ENCODE measurements at places on chromosomes 16 and 17.
A peak's percentile ranks its signal among the peaks of the same experiment; 100 is the strongest.

DNA sequence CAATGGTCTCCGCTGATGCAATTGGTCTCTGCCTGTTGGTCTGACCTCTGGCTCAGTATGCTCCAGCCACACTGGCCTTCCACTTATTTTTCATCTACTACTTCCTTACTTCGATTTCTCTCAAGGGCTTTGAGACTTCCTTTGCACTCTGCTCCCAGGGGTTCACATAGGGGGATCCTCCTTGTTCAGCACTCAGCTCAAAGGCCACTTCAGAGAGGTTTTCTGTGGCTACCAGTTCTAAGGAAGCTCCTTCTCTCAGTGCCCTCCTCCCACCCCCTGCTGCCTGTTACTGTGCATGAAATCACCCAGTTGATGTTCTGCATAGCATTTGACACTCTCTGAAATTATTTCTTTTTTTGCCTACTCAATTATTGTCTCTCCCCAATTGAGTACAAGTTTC lies 476.4 kb downstream of the HS3ST3B1 start:
- DNase-seq: no peak

GRCh38 chr16:86502856-86503748 lies 7.2 kb upstream of the FOXF1 start:
- no peak for DNase-seq

DNA sequence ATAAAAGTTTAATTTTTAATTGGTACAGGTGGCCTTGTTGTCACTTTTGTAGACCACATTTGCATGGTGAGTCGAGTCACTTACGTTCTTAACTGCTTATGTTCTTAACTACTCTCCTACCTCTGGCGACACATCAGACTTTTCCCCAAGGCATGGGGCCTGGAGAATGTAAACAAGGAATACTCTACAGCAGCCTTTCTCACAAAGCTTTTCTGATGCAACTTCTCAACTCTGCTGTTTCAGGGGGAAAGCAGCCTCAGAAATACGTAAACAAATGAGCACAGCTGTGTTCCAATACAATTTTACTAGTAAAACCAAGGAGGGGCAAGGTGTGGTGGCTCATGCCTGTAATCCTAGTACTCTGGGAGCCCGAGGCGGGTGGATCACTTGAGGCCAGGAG lies 6.9 kb downstream of the KARS1 start:
- no peak for DNase-seq

DNA sequence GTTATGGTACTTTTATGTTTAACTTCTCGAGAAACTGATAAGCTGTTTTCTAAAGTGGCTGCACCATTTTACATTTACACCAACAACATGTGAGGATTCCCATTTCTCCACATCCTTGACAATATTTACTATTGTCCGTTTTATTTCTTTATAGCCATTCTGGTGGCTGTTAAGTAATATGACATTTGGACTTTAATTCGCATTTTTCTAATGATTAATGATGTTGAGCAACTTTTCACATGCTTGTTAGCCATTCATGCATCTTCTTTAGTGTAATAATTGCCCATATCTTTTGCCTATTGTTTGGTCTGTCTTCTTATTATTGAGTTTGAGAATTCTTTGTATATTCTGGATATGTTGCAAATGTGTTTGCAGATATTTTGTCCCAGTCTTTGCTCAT lies 114.2 kb downstream of the DNAH9 start:
- no peak for DNase-seq

DNA sequence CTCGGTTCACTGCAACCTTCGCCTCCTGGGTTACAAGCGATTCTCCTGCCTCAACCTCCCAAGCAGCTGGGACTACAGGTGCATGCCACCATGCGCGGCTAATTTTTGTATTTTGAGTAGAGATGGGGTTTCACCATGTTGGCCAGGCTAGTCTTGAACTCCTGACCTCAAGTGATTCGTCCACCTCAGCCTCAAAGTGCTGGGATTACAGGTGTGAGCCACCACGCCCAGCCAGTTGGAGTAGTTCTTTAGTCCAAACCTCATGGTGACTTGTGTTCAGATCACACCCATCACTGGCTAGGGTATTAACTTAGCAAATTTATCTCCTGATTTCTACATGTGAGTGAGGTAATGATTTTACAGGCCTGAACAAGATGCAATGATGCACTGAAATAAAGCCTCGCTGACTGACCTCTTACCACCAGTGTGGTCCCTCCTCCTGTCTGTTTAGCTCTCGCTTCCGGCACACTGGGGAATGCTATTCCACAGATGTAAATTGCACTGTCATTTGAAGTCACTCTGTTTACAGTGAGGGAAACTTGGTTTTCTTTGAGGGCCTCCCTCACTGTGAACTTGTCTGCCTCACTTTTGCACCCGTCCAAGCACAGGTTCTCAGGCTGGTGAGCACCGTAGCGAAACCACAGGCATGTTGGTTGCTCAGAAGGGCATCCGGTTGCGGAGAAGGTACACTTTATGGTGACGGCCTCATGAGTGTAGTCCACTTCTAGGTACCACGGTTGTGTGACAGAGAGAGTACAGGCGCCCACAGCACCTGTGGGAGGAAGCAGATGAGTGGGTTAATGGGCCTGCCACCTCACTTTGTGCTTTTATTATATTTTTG lies 5.5 kb downstream of the IGSF6 start:
- DNase-seq: peak; percentile 90

DNA sequence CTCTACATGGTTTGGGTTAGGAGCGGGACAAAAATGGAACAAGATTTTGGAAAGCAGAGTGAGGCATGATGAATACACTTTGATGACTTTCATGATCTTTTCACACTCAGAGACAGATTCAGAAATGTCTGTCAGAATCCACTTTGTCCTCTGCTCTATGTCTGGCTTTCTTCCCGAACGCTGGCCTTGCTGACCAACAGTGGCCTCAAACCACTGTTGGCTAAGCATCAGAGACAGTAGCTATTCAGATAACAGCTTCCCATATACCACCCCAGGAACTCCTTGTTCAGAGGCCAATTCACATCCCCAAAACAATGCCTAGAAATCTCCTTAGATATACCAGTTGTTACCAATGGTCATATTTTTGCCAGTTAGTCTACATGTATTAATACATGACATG lies 40.9 kb downstream of the FBXL20 start:
- DNase-seq: no peak

- no peak for DNase-seq
Observed at GRCh38 chr17:48540213-48540612, 4.7 kb downstream of the HOXB2 start.

GRCh38 chr17:42049834-42050392 lies 488 bp downstream of the C17orf113 start:
- DNase-seq: no peak

GRCh38 chr17:8120520-8121406 lies 2.4 kb upstream of the ALOXE3 start:
- peak; percentile 90 for DNase-seq

DNA sequence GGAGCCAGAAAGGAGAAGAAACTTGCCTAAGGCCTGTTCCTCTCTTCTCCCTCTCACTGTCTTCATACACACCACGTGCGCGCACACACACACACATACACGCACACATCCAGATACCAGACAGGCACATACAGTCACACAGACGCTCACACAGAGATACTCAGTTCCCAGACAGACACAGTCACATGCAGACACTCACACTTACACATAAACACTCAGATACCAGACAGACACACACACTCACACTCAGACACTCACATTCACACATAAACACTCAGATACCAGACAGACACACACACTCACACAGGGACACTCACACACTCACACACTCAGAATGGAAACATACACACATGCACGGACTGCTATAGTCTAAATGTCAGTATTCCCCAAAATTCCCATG lies 24.1 kb upstream of the MMP2 start:
- no peak for DNase-seq

DNA sequence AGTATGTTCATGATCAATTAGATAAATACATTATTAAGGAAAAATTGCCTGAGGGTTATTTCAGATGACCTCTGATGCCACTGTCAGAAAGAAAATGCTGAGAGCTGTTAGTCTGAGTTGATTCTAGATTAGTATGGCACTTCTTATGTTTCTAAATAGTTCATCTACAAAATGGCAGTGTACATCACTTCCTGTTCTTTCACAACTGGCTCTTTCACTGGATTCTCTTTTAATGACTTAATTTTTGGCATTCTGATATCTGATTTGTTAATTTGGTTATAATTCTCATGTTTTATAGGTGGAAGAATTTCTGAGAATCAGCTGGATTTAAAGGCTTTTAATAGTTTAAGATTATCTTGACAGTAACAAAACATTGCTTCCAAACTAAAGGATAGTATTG lies 3.3 kb downstream of the TAOK1 start:
- DNase-seq: no peak

DNA sequence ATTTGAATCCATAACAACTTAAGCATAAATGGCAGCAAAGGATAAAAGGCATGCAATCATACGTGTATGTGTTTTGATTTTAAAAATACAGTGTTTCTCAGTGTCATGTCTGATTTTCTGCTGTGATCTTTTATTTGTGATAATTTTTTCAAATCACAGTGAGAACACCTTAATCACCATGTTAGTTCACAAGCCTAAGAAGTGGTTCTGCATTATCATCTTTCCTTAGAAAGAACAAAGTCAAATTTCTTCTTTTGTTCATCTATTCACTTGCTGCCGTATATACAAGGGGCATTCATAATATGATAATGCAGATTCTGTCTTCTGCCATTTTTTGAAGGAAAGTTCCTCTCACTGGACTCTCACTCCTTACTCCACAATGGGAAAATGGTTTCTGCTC lies 33.3 kb upstream of the ABCA9 start:
- no peak for DNase-seq

- DNase-seq: no peak
Observed at GRCh38 chr16:24611310-24611709, 71.9 kb downstream of the RBBP6 start.

DNA sequence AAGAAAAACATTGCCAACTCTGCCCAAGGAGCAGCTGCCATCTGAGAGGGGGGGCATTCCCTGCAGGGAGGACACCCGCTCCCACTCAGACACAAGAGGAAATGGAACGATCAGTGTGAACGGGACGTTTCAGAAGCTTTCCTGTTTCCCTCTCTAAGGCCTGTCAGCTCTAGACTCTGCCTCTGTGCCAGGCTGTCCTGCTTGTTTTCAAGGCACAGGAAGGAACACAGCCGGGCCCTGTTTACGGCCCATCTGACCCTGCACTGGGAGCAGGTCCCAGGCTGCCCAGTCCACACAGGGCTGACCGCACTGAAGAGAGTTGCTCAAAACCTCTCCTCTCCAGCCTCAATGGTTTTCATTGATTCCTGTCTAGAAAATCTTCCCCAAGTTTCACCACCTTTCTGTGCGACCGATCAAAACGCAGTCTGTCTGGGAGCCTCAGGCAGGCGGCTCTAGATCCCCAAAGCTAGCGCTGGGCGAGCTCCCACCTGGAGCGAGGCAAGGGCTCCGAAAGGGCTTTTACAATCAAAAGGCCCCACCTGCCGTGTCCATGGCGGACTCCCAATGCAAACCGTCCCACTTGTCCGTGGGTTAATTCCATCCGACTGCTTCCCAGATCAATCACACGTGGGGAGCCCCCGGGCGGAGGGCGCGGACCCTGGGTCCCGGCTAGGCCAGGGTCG lies 1.5 kb downstream of the PIEZO1 start:
- no peak for DNase-seq

GRCh38 chr16:4604401-4604800 lies 10.3 kb downstream of the UBALD1 start:
- DNase-seq: no peak

GRCh38 chr17:77834170-77835115 lies 124.1 kb upstream of the TNRC6C start:
- peak; percentile 79 for DNase-seq

DNA sequence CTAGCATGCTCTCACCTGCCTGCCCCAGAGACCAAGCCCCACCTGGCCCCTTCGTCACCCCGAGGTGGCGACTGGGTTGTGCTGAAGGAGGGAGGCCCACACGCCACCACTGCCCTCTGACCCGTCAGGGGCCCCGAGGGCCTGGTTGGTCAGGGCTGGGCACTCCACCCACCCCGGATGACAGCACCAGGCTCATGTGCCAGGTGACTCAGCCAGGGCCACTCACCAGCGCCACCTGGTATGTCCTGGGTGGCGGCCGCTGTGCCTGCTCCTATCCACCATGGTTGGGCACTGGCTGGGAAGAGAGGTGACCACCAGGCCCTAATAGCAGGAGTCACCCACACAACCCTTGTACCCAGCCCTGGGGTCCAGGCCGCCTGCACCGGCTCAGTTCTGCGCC lies 68.9 kb downstream of the JPH3 start:
- DNase-seq: no peak

DNA sequence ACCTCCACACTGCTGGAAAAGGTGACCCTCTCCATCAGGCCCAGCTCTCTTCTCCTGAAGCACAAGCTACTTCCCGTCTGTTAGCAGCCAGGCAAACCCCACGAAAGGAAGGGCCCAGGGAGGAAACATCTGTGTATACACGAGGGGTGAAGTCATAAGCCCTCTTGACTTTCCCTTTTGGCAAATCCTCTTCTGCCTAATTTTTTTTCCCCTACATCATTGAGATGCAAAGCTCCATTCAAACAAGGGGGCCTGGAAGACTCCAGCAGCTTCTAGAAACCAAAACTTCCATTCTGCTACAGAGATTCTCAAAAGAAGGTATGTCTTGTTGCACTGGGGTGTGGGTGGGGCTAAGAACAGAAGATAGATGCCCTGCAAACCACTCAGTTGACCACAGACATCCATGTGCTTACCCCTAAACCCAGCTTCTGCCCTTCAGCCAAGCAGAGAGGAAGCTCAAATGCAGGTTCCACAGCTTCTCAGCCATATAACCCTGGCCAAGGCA lies 145.6 kb upstream of the RCVRN start:
- no peak for DNase-seq

GRCh38 chr17:13292291-13292690 lies 274.5 kb upstream of the ELAC2 start:
- no peak for DNase-seq

DNA sequence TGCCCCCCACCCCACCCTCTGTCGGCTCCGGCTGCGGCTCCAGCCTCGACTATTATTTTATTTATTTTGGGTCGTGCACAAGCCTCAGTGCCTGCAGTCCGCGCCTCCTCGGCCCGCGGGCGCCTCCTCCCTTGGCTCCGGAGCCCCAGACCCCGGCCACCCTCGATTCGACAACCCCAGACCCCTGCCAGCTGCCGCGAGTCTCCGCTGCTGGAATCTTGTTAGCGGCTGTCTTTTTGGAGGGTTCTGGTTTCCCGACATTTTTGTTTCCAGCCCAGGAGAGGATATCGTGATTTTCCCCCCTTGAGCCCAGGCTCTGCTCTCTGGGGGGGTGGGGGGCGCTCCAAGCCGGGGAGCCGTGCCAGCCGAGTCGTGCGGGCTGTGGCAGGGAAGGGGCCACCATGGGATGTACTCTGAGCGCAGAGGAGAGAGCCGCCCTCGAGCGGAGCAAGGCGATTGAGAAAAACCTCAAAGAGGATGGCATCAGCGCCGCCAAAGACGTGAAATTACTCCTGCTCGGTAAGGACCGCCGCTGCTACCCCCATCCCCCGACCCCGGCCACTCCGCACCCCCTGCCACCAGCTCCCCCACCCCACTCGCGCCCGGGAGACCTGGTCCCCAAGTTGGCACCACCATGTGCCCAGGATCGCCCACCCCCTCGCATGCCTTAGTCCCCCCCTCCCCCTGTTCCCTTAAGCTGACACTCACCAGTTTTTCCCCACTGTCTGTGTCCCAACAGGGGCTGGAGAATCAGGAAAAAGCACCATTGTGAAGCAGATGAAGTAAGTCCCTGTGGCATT lies 746 bp downstream of the GNAO1 start:
- no peak for DNase-seq

- DNase-seq: no peak
Observed at GRCh38 chr17:66945147-66945835, 19.2 kb upstream of the CACNG4 start.

- DNase-seq: no peak
Observed at GRCh38 chr16:64361753-64362152, 760.1 kb downstream of the CDH11 start.
